ENCODE measurements at places on chromosomes 13 and 19.

DNA sequence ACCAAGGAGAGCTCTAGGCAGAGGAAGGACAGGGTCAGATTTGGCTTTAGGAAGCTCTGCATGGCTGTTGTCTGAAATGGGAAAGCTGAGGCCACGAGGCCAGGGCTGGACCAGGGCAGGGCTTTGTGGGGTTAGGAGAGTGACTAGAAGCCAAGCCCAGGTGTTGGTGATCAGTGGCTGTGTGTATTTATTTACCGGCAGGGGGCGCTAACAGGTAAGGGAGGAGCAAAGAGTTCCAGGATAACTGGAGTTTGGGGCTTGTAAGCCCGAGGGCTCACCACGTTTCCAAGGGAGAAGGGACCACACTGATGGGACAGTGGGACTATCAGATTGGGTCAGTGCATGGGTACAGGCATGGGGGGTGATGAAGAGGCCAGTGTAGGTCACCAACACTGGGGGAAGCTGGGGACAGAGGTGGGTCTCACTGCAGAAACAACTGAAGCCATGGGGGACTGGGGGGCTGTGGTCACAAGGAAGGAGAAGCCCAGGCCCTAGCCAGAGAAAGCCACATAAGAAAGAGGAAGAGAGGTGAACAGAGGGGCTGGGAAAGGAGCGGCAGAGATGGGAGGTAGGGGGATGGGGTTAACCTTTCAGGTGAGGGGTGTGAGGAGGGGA is 3.9 kb downstream of the TMEM147 start:
- DNase-seq, result peak; percentile 74

DNA sequence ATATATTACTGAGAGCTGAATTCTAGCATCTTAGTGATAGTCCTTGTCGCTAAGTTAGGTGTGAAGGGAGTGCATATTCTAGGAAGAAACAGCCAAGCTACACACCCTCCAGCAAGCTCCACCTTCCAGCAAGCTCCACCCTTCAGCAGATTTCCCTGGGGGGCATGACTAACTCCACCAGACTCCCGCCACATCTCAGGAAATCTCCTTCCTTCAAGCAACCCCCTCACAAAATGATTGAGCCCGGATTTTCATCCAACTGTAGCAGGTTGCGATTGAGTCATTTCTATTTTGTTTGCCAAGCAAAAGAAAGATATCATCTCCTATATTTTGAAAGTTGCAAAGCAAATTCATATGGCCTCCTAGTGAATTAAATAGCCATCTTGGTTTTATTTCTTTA is 162.1 kb upstream of the TMTC4 start:
- DNase-seq, result no peak

DNA sequence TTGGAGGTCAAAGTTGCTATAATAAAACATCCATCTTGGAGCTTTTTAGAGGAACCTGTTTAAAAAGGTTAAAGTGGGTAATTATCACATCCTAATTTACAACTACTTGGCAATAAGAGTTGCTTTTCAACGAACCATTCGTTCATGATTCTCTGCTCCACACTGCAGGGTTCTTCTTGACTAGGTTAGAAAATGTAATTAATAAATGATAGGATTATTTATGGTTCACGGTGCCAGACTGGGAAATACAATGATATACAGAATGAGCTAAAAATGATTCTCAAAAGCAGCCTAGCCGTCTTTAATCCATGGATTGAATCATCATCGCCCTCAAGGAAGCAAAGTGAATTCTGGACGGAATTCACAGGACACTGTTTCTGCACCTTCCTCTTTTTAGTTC is 291.2 kb downstream of the TEX29 start:
- no peak for DNase-seq

DNA sequence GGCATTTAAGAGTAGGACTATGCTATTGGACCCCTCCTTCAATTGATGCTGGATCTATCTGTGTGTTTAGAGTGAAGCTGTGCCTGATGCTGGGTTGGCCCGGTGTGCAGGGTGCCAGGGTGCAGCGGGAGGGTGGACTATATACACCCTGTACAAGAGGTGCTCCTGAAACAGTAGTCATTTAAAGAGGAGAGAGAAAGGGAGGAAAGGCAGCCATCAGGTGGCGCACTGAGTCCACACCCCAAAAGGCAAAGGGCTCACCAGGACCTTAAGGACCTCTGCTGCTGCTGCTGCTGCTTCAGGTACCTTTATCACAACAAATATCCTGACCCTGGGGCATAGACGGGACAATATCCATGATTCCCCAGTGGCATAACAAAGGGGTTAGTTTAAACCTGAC is 39.4 kb downstream of the ZNF136 start:
- DNase-seq, result peak; percentile 62

- DNase-seq, result no peak
Observed at GRCh38 chr13:50670847-50671496, 172.5 kb downstream of the DLEU7 start.

GRCh38 chr13:30398601-30399072 is 23.7 kb upstream of the UBE2L5 start:
- DNase-seq, result no peak

- no peak for DNase-seq
Observed at GRCh38 chr19:5406816-5407215, 48.4 kb upstream of the ZNRF4 start.

DNA sequence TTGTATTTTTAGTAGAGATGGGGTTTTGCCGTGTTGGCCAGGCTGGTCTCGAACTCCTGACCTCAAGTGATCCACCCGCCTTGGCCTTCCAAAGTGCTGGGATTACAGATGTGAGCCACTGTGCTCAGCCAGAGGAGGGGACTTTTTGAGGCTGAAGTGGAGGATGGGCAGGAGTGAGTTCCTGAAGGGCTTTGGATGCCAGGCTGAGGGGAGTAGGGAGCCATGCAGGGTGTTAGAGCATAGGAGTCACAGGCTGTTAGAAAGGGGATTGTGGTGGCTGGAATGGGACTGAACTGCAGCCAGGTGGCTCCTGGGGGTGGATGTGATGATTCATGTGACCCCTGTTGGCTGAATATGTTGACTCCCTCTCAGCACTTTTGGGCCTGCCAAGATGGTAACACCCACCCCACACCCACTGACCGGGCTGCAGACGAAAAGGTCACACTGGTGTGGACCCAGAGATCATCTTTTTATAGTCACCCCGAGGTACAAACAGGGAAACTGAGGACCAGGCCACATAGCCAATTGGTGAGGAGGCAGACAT is 11.2 kb downstream of the CYP4F22 start:
- no peak for DNase-seq

DNA sequence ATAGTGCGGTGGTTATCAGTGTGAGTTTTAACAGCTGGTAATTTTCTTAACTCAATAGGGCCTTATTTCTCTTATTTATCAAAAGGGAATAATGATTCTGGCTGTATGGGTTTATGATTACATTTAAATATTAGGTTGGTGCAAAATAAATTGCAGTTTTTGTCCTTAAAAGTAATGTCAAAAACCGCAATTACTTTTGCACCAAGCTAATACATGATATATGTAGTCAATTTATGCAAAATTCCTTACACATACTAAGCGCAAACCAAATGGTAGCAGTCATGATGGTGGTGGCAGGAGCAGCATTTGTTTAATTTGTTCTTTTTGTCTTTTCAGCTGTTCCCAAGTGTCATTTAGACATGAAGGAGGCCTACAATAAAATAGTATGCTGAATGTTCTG is 1777.1 kb downstream of the OLFM4 start:
- no peak for DNase-seq

DNA sequence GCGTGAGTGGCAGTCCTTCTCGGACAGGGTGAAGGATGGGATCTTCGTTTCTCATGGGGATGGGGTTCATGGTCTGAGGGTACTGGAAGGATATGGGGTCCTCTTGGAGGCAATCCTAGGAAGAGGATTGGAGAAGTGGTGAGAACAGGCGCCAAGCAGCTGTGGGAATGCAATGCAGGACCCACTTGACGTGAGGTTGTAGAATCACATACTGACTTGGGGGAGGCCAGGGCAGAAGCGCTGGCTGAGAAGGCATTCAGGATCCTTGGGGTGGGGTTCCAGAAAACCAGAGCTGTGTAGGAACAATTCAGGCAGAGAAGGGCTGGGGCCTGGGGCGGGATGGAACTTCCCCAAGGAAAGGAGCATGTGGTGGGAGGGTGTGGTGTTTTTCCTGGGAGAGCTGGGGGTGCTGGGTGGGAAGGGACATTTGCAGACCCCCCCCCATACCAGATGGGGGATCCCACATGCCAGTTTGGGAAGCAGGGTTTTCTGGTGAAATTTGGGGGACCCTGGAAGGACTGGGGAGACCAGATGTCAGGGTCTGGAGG is 852 bp downstream of the KLK1 start:
- no peak for DNase-seq

GRCh38 chr19:6718111-6718740 is 2.2 kb downstream of the C3 start:
- no peak for DNase-seq

GRCh38 chr19:42273407-42274064 is 4.5 kb downstream of the CIC start:
- no peak for DNase-seq

DNA sequence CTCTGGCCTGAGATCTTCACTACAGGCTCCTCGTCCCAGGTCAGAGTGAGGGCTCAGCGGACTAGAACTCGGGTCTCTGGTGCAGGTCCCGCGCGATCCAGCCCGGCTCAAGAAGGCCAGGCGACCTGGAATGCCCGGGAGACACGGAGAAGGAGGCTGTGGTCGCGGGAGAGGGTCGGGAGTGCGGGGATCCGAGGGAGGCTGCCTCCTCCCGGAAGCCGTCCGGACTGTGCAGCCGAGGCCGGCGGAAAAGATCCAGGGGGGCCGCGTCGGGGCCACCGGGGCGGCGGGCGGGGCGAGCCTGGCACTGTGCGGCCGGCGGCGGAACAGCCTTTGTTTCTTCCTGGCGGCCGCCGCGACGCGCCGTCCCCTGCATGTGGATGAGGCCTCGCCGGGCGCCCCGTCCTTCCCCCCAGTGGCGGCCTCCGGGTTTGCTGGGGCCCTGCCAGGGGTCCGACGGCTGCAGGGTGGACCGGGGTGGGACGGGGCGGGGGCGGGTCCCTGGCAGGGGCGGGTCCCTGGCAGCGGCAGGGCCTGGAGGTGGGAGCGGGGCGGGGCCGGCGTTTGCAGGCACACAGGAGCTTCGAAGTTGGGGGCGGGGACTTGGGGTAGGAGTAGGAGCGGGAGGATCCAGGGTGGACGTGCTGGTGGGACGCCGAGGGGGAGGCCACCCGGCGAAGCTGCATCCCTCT is 1.0 kb upstream of the SLC7A10 start:
- DNase-seq, result no peak
